Stimulated activated CD4-positive, alpha-beta T cell treated with anti-CD3 and anti-CD28 coated beads, Interleukin-1b, Interleukin-23, amount 100 ng/mL, for 1 hour (primary cell): ENCODE measurements at places on chromosomes 7 and 10.
A peak's percentile ranks its signal among the peaks of the same experiment; 100 is the strongest.

DNA sequence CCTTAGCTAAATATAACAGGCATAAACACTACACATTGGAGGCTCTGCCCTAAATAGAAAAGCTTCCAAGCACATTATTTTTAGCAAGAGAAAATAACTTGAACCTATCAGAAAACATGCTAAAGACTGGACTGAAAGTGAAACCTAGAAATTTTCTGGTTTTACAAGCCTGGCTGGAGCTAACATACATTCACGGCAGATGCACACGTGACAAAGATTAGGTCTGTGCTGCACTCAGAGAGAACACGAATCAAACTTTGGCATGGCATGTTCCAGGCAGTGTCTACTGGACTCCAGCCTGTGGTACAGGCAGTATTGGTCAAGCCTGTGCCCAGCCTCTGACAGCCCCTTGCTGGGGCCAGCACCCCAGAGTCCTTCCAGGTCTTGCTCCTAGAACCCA is 94.1 kb upstream of the PCBD1 start:
- no peak for DNase-seq

- DNase-seq = no peak
These were observed 134.2 kb downstream of the MAD1L1 start for GRCh38 chr7:2098496-2098895.

DNA sequence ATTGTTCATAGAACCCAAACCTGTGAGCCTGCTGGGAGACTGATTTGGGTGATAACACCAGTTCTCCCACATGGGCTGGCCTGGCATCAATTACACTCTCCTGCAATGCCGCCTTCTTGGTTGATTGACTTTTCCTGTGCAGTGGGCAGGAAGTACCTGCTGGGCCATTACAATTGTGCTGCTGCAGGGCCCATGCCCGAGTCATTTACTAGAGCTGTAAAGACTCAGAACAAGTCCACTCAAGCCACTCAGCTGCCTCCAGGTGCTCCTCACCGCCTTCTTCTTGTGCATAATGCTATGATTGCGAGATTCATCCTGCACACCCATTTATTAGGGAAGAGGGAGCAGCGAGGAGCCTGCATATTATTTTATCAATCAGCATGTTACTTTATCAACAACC is 264.0 kb downstream of the TCERG1L start:
- DNase-seq = no peak

DNA sequence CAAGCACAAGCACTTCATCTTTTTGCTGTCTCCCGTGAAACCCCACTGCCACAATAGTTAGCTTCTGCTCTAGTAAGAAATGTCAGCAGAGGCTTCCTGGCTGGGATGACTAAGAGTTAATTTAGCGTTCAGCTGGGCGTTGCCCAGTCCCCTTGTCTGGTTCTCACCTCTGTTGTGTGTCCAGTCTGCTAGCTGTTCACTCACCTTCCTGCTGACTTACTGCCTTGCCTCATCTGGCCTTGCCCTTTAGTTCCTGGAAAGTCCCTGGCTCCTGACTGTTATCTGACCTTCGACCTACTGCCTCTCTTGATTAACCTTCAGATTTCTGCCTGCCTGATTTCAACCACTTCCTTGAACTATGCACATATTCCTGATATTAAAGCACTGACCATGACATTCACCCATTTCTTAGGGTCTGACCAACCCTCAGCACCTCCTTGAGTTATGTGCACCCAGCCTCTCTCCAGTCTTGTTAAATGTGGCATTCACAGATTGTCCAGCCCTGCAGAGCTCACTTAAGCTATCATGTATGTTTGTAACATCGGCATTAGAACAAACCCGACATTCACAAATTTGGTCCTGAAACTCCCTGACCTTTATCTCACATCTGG is 30.3 kb downstream of the C7orf33 start:
- no peak for DNase-seq

DNA sequence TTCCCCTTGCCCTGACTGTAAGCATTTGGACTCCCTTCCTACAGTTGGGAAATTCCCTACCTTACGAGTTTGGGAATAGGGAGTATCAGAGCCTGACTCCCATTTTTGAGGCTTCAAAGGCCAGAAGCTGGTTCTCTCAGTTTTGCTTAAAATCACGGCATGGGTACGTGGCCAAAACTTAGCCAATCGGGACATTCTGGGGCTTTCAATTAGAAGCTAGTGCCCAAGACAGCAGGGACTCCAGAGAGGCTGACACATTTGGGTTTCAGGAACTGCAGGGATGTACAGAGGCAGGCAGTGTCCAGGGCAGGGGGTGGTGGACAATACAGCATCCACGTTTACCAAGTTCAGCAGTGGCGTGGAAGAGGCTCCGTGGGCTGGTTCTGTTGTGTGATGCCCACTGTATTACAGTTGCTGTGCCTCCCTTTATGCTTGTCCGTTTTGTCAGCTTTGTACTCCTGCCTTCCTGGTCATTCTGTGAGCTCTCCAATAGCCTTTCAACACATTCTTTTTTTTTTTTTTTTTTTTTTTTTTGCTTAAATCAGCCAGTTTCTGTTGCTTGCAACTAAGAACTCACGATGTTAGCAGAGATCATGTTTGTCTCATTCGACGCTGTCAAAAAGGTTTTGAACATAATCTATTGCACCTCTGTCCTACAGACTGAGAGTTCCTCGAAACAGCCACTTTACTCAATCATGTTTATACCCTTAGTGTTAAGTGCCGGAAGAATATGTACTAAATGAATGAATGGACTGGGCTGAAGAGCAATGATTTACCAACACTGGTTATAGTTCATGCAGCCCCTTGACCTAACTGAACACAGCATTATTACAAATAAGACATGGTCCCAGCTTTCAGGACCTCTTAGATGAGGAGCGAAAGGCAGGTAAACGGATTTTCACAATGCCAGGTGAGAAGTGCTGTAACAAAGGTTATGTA is 1.1 kb downstream of the GGCT start:
- no peak for DNase-seq

DNA sequence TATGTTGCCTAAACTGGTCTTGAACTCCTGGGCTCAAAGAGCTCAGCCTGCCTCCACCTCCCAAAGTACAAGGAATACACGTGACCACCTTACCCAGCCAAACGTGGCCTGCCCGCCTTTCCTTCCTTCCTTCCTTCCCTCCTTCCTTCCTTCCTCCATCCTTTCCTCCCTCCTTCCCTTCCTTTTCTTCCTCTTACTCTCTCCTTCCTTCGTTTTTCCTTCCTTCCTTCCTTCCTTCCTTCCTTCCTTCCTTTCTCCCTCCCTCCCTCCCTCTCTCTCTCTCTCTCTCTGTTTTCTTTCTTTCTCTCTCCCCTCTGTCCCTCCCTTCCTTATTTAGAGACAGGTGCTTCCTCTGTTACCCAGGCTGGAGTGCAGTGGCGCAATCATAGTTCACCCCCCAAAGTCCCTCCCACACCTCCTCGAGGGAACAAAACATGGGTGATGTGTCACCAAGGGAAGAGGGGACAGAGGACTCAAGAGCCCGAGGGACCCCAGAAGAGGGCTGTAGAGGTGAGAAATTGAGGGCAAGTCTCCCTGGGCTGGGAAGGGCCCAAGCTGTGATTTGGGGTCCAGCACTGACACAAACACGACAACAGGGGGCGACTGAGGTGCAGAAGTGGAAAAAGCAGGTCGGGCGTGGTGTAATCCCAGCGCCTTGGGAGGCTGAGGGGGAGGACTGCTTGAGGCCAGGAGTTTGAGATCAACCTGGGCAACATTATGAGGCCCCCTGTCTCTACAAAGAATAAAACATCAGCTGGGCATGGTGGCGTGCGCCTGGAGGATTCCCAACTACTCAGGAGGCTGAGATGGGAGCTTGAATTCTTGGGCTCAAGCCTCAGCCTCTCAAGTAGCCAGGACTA is 28.1 kb downstream of the EPHB4 start:
- DNase-seq = peak; percentile 16

DNA sequence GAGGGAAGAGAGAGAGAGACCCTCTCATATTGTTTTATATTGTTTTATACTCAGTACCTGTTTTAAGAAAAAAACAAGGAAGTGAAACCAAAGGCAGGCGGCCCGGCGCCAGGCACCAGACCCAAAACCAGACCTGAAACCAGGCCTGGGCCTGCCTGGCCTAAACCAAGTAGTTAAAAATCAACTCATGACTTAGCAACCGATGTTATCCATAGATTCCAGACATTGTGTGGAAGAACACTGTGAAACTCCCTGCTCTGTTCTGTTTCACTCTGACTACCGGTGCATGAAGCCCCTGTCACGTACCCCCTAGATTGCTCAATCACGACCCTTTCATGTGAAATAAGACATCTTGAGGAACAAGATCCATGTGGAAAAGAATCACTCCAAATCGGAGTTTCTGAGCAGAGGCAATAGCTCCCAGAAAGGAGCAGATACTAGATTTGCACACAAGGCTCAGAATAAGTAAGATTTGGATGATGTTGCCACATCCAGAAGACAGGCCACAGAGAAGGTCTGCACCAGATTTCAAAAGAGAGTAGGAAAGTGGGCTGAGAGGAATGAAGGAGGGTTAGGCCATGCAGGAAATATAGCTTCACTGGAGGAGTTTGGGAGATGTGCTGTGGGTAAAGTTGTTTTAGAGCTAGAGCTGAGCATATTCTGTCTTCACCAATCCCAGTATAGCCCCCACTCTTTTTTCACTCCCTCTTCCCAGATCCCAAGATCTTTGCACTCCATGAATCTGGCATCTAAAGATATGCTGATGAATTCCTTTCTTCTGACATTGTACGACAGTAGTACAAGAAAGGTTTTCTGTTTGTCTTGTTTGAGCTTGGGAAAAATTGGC is 8.8 kb upstream of the ZNF248 start:
- no peak for DNase-seq

DNA sequence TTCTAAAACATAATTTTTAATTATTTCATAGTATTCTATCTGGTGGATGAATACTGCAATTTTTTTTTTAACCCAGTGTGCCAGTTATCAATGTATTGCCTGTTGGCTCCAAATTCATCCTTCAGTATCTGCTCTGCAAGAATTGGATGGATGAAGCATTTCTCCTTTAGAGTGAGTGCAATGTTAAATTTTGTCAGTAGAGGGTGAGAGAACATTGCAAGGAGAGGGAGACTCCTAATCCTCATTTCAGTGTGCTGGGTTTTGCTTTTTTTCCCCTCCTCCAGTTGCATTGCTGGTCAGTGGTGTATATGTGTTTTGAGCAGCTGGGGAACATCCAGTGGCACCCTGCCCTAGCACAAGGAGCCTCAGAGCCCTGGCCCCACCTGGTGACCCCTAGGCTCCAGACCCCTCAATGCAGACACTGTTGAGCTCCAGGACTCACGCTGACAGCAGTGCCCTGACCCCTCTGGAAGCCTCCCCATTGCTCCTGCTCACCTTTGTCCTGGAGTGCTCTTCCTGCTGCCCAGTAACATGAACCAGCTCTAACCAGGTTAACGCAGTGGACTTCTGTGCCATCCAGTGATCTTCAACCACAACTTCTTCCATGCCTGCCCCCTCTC is 199.4 kb downstream of the USP6NL start:
- no peak for DNase-seq

- no peak for DNase-seq
These were observed 9.9 kb upstream of the CALML5 start for GRCh38 chr10:5509236-5509635.

DNA sequence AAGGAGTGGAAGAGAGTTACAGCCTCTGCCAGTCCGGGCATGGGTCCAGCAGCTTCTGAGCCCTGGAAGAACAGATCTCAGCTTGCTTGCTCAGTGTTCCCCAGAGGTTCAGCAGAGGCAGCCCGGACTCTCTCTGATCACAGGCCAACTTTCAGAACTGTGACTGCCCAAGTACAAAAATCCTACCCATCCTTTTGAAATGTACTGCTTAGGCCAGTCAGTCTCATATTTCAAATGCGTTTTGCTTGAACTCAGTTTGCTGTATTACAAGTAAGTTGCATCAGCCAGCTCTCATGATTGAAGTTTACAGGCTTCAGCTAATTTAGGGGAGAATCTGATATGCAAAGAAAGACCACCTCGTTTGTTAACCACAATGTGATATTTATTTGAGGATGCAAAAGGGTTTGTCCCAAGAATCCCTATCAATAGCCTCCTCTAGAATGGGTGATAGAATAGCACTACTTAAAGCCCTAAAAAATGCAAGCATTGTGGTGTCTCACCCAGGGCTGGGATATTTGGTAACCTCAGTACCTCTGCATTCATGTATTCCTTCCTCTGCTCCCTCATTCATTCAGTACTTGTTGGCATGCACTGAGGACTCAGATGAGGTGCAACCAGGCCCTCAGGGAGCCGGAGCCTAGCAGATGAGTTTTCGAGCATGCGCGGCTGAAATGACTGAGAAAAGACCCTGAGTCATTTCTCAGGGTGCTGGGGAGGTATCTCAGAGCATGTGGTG is 7.0 kb downstream of the AIMP2 start:
- no peak for DNase-seq

DNA sequence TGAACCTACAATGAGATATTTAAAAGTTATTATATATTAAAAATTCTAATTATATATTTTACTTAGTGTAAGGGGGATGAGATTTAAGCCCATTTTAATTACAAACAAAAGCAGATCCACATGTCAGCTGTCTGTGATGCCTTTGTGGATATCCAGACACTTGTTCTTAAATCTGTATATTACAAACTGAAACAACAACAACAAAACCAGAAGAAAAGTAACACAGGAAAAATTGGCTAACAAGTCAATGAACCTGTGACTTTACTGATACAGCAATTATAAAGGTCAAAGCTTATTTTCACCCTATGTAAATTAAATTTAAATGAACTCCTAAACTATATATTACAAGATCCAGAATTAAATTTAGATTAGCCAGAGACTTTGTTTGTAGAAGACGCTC is 222.7 kb downstream of the CHCHD3 start:
- DNase-seq = no peak

GRCh38 chr10:119688033-119688508 is 36.9 kb downstream of the BAG3 start:
- no peak for DNase-seq

DNA sequence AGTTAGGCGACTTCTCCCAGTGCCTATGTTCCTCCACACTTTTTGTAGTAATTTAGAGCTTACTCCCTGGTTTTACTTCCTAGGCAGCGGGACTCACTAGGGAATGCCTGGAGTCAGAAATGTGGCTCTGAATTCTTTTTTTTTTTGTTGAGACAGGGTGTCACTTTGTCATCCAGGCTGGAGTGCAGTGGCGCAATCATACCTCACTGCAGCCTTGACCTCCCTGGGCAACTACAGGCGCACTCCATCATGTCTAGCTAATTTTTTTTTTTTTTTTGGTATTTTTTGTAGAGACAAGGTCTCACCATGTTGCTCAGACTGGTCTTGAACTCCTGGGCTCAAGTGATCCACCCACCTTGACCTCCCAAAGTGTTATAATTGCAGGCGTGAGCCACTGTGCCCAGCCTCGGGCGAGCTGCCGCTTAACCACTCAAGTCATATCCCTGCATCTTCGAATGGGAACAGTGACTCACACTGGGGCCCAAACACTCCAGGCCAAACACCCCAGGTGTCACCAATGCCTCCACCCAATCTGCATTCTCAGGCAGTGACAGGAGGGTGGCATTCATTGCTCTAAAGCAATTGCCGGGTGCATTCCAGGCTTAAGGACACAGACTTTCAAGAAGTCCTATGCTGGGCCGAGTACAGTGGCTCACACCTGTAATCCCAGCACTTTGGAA is 19.6 kb downstream of the RGS10 start:
- no peak for DNase-seq

- no peak for DNase-seq
These were observed 77.7 kb downstream of the ITGB8 start for GRCh38 chr7:20408467-20408826.

- no peak for DNase-seq
These were observed 26.5 kb downstream of the GTF2IRD1 start for GRCh38 chr7:74479961-74480829.

GRCh38 chr7:18495412-18496340 is at the start of gene HDAC9:
Gene HDAC9, plus strand, starts transcription at chr7:18495749. Its CDS starts 554 bp downstream, at chr7:18496303.
- no peak for DNase-seq

- peak; percentile 51 for DNase-seq
These were observed 70.8 kb upstream of the UCN3 start for GRCh38 chr10:5293691-5294550.
